ENCODE measurements at places on chromosomes 12 and 14. TPM values are rescaled to one million over a fixed set of nuclear protein-coding genes. Genes with fewer than 3 reads are reported as not detected.

Gene HOXC12
- not detected for total RNA-seq

GRCh38 chr12:105835580-105836241 is 303.0 kb downstream of the NUAK1 start:
- no peak for DNase-seq

Gene ACTR10
- total RNA-seq, result 83.6 TPM

Gene C12orf54
- total RNA-seq, result not detected

DNA sequence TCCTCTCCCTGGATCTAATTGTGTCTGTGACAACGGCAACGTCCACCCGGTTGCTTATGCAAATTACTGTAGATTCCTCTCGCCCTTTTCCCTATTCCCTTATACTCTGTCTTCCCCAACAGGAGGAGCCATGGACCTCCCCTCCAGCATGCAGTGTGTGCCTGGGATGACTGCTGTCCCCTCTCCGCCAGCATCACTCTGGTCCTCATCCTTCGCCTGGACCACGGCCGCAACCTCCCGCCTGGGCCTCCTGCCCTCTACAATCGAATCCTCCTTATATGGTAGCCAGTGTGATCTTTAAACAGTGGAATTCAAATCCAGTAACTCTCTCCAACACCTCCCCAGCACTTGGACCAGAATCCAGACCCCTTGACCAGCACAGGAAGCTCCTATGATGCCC is 30.6 kb upstream of the PRIMA1 start:
- DNase-seq, result no peak

DNA sequence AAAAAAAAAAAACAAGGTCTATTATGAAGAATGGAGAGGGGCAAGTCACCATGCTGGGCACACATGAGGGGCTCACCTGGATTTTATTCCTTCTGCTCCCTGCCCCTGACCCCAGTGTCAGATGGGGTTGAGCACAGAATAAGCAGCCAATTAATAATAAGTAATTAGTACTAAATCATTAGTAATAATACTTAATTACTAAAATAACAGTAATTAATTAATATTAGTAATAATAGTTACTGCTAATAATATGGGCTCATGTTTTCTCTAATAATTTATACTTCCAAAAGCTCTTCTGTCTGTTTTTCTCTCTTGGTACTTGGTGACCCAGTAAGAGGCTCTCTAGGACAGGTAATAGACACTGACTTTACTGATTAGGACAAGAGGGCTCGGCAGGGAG is 360.9 kb downstream of the VRK1 start:
- no peak for DNase-seq

Gene AHSA1
- total RNA-seq, result 109 TPM

DNA sequence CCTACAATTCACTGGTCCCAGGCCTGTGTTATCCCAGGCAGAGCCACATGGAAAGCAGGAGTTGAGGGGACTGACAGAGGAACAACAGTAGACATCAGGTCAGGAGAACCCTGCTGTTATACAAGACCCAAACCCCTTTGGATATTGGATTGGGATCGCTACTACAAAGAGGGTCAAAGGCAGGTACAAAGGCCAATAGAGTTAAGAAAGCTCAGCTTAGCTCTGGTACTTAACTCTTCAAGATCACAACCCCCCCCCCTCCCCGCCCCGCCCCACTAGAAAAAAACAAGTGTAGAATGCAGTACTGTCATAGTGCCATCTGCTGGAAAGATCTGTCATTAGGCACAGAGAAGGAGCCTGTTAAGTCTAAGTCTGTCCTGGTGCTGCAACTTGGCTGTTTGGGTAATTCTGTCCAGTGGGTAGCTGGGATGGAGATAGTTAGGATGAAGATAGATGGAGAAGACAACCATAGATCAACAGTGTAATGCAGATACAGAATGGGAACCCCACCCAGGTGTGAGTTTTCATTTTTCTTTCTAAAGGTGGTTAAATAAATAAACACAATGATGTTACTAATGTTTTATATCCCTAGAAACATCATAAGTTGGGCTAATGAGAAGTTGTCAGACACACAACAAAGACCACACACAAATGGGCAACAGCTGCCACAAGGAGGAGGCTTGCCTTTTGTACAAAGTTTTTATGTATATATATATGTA is 17.2 kb downstream of the REM2 start:
- no peak for DNase-seq

GRCh38 chr12:52603314-52603713 is 2.1 kb upstream of the KRT72 start:
- DNase-seq, result no peak

Data from kidney epithelial cell (primary cell).